Activated CD4-positive, alpha-beta T cell treated with anti-CD3 and anti-CD28 coated beads, Interleukin-2, amount 50 U/mL, for 16 hours (primary cell): ENCODE measurements at places on chromosomes 1 and 21.

DNA sequence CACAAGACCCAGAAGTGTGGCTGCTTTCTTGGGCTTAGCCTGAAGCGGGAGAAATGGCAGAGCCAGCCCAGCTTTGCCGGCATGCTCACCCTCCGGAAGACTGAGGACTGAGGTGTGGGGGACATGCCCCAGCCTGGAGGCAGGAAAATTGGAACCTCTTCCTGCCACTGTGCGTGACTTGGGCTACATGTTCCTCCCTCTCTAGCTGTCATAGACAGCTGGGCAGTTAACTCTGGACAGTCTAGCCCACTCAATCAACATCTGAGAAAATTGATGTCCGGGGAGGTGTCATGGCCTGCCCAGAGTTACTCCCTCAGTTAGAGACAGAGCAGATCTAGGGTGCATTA is 59.7 kb downstream of the UBE2T start:
- DNase-seq: no peak

GRCh38 chr1:33443080-33443704 is 12.3 kb upstream of the PHC2 start:
- DNase-seq: no peak

DNA sequence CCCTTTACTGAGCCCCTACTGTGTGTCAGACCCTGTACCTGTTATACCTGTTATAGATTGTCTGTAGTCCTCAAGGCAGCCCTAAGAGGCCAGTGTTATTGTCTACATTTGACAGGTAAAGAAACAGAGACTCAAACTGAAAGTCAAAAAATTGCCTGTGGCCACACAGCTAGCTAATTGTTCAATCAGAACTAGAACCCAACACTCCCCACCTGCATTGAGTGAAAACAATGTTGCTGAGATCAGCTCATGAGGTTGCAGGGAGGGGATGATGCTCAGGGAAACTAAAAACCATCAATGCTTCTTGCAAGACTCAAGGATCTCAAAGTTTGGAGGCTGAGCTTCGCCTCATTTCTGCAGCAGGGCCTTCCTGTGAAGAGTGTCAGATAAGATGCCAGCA is 109.5 kb upstream of the LMO4 start:
- peak; percentile 14 for DNase-seq

DNA sequence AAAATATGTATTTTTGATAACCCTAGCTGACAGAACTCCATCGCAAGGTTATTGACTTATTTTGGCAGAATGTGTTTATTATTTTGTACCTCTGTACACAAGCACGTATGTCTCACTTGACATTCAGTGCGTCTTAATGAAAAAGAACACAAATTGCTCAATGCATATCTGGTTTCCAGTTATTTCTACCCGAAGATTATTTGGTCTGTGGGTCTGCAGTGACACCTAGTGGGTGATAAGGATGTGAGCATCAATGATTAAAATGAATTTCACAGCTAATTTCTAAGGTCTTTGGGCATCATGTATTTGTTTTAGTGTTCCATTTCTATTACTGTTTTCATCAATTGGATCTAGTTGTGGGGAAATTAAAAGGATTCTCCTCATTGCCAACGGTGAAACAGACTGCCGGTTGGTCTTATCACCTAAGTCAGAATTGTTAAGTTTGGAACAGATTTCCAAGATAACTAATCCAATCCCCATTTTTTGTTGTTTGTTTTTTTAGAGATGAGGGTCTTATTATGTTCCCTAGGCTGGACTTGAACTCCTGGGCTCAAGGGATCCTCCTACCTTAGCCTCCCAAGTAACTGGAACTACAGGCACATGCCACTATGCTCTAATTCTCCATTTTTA is 13.9 kb downstream of the DDX20 start:
- peak; percentile 61 for DNase-seq

GRCh38 chr1:244187310-244187709 is 136.2 kb downstream of the ZBTB18 start:
- DNase-seq: no peak

DNA sequence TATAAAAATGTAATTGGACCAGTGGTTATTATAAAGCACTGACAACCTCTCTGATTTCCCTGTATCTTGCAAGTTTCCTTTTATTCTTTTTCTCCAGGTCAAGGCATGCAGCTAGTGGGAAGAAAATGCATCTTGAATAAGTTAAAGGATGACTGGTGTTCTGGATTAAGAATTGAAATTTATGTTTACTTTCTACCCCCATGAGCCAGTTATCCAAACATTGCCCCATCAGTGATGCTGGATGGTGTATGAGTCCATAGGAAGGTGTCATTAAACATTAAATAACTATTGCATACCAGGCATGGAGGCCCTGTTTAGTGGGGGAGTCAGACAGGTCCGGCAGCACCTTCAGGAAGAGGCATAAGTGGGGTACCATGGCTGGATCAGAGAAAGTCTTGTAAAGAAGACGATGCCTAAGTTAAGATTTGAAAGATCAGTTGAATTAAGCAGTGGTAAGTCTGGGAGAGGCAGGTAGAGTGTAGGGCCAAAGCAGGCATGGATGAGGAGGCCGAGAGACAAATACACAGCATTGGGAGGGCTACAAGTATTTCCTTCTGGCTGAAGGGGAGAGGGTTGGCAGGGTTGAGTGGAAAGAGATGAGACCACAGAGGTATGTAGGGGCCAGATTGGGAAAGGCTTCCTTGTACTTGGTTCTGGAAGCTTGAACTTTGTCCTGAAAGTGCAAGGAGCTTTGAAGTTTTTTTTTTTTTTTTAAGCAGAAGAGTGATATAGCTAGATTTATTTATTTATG is 5.7 kb downstream of the SZRD1 start:
- DNase-seq: no peak

GRCh38 chr1:78553859-78554258 is 63.1 kb downstream of the PTGFR start:
- DNase-seq: no peak

- no peak for DNase-seq
Measured at GRCh38 chr1:179831852-179832699, 45.5 kb downstream of the TOR1AIP2 start.

DNA sequence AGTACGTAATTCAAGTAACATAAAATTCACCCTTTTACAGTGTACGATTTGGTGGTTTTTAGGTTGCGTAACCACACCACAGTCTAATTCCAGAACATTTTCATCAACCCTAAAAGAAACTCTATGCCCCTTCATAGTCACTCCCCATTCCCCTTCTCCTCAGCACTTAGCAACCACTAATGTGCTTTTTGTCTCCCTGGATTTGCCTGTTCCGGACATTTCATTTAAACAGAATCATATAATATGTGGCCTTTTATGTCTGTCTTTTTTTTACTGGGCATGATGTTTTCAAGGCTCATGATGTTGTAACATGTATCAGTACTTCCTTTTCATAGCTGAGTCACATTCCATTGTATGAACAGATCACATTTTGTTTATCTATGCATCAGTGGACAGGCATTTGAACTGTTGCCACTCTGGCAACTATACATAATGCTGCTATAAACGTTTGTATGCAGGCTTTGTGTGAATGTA is 20.8 kb downstream of the OBSCN start:
- no peak for DNase-seq

GRCh38 chr1:98045767-98046641 is 125.2 kb upstream of the DPYD start:
- DNase-seq: peak; percentile 12

DNA sequence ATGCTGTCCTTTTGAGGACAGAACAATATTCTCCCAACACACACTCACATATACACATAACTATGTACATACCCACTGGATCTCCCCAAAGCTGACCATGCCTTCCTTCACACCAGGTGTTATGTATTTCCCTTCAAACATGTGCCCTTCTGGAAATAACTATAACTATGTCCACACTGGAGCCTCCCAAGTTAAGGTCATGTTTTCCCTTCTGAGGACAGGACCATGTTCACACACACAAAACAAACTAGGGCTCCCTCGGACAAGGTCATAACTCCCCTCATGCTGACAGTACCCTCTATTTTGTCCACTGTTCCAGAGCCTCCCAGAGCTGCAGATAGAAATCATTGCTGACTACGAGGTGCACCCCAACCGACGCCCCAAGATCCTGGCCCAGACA is 7.8 kb downstream of the MMACHC start:
- DNase-seq: no peak

DNA sequence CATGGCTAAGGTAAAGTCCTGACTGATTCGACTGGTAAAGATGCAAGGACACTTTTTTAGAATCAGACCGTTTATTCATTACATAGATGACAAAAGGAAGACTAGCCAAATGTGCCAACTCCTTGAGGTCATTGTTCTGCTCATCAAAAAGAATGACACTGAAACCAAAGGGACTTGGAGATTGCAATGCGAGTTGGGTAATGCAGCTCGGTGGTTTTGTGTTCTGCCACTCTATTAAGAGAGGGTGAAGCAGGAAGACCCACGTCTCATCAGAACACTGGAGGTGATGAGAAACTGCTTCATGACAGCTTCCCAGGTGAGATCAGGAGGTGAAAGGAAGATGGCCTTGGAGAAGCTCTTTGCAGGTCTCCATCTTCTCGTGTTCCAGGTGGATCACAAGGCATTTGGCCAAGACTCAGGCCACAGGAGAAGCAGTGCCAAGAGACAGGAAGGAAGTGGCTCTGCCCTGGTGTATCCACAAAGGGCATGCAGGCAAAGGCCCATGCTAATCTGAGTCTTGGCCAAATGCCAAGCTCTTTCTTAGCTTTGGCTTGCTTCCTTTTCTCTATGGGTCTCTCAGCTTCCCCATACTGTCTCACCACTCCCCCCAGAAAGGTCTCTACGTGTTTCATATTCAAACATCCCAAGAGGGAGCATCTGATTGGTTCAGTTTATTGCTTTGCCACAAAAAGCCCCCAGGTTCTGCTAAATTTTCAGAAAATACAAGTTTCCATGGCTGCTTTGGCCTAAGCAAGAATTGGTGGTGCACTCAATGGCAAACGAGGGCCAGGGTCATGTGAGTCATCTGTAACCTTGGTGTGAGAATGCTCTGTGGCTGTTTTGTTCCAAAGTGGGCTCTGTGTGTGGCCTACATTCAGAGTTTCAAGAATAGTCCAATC is 5.7 kb upstream of the CCT8 start:
- DNase-seq: peak; percentile 42
